Activated naive CD8-positive, alpha-beta T cell treated with anti-CD3 and anti-CD28 coated beads, Interleukin-2, amount 10 ng/mL, durations not matched to agents 7 days and 5 days (primary cell): ENCODE measurements at places on chromosomes 12 and 14.

DNA sequence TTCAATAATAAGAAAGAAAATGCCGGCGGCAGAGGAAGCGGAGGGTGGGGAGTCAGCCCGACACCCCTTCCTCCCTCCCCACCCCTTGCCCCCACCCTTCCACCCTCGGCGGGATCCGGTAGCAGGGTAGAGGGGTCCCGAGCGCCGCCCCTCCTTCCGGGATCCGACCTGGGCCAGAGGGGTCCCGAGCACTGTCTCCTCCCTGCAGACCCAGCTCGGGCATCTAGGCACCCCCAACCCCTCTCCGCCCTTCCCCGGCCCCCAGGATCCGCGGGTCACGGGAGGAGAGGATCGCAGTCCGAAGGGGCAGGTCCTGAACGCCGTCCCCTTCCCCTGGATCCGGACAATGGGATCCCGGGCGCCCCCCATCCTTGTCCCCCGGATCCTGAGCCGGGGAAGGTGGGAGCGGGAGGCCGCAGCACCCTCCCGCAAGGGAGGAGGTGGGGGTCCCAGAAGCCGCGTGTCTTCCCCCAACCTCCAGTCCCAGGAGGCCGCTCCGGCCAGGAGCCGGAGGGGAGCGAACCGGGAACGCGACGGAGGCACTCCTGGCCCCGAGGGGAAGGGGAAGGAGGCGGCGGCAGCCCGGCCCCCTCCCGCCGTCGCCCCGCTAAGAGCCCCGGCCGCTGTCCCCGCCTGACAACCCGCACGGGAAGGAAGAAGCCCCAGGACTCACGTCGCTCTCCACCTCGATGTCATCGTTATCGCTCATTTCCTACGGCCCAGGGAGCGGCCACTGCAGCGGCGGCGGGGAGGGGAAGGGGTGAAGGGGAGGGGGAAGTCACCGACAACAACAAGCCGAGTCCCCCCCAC is 481 bp downstream of the MAX start:
- DNase-seq = no peak

DNA sequence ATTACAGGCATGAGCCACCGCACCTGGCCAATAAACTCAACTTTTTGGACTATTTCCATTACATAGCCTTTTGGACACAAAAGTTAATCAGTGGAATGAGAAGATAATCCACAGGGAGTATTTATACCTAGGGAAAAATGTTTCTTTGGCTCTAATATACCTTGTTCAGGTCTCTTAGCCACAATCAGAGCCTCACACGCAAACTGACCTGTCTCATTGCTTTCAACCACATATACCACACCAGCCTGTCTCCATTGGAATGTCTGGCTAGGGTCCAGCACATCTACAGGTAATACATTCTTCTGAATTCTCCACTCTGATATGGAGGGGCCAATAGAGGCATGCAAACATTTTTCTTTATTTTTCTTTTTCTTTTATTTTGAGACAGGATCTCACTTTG is 3.8 kb upstream of the RBMS2 start:
- no peak for DNase-seq

DNA sequence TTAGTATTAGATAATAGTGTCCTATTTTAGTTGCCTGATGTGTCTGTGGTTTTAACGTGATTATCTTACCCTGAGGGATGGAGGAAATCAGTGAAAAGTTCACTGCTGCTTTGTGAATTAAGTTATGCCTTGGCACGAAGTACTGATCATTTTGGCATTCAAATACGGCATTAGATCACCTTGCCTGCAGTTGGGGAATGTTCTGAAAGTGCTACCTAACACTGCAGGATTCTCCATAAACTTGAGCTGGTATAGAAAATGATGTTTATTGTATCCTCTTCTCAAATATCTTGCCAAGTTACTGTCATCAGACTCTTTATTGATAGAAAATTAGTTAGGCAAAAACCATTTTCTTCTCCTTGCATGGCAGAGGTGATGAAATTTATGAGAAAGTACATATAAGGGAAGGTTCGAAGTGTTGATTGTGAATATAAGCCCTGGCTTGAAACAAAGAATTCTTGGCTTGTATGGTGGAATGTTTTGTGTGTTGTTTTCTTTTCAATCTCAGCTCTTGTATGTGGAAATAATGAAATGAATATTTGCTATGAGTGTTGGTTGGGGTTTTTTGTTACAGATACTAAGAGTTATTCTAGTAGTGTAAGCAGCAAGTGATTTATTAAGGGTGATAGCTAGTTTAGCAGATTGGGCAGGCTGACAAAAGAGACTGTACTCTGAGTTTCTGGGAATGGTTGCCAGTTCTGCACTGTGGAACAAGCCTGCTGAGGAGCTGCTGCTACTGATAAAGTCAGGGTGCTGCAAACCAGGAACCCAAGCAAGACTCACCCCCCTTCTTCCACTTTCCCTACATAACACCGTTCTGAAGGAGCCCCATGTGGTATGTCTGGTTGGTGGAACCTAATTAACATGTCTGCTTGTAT is 448.3 kb downstream of the PCNX1 start:
- DNase-seq = no peak

GRCh38 chr14:91342206-91342760 is 75.3 kb downstream of the CCDC88C start:
- DNase-seq = no peak

- no peak for DNase-seq
These were observed 25.6 kb downstream of the PRKAB1 start for GRCh38 chr12:119693511-119693910.

- DNase-seq = no peak
These were observed 48.7 kb downstream of the MIPOL1 start for GRCh38 chr14:37246427-37246829.

- DNase-seq = no peak
These were observed 31.5 kb upstream of the CACNA2D4 start for GRCh38 chr12:1949771-1950470.

DNA sequence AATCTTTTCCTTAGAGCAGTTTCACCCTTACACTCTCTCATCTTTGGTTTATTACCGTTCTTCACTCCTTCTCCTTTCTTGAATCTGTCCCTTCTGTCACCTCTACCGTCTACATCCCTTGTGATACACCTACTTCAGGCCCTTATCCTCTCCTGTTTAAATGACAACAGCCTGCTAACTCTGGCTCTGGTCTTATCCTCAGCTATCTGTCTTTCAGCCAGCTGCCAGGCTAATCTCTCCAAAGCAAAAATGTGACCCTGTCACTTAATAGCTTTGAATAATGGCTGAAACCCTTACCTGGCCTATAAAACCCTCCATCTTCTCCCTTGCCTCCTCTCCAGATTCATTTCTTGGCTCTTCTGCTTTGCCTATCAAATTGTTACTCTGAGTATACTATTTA is 32.3 kb downstream of the BEST3 start:
- DNase-seq = no peak

DNA sequence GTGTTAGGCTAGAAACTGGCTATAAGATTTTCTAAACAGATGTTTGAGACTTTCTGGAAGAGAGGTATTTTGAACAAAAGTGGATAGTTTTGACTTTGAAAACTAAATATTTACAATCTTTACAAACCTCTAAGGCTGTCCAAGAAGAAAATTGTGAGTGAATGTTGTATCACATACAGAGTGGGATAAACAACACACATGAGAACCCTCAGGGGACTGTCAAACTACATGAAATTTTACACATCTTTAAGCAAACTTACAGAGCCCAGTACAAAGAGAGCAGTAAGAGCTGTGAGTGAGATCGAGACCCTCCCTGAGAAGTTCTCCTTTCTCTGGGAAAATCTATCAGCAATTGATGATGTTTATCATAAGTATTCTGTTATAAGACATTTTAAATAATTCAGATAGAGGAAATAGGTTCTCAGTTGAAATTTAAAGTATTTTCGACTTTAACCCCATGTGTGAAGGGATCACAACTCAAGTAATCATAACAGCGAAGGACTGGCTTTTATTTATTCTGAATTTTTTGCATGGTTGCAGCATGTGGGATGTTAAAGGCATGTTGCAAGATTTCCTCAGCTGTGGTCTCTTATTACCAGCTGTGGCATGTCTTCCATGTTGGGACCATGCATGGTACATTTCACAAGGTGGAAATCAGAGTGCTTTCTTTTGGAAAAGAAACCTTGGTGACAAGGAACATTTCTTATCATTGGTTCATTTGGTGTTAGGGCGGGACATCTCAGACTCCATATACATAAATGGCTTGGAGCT is 264.0 kb upstream of the PRICKLE1 start:
- DNase-seq = no peak

DNA sequence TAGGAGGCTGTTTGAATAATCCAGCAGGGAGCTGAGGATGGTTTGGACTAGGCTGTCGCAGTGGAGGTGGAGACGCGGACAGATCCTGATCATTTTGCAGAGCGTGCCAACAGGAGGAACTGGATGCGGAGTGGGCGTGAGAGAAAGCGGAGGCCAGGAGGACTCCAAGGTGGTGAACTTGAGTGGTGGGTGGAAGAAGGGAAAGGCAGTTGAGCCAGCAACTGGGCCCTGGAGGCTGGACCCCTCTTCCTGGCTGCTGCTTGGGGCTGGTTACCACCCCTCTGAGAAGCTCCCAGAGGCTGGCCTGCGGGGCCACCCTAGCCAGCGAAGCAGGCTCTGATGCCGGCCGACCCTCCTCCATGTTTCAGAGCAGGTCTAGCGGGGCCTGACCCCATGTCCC is 56.8 kb upstream of the KCNA1 start:
- no peak for DNase-seq
